ENCODE measurements at places on chromosomes 2 and 18. TPM values are rescaled to one million over a fixed set of nuclear protein-coding genes. Genes with fewer than 3 reads are reported as not detected.

Gene CROCC2
- polyA plus RNA-seq = not detected

Gene GRB14
- 6.4 TPM for polyA plus RNA-seq

GRCh38 chr2:200609028-200609614, 23.3 kb downstream of the AOX1 start:
- no peak for DNase-seq

Gene CLIP4
- polyA plus RNA-seq = 20.7 TPM

- DNase-seq = no peak
Observed at GRCh38 chr2:42057902-42058450, 10.2 kb downstream of the PKDCC start.

DNA sequence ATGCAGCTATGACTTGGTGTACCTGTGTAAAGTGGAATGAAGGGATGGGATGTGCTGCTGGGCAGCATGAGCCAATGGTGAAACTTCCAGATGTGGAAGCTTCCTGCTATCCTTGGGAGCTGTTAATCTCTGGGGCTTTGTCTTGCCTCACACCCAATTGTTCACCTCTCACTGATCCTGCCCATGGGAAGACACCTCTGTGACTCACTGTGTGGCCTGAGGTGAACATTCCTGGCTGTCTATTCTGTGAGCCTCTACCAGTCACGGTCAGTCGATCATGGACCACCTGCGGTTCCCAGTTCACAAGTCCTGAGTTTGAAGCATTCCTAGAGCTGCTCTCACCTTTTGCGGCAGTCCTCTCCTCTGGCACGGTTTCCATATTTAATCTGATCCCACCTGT, 12.1 kb downstream of the NEURL3 start:
- no peak for DNase-seq

DNA sequence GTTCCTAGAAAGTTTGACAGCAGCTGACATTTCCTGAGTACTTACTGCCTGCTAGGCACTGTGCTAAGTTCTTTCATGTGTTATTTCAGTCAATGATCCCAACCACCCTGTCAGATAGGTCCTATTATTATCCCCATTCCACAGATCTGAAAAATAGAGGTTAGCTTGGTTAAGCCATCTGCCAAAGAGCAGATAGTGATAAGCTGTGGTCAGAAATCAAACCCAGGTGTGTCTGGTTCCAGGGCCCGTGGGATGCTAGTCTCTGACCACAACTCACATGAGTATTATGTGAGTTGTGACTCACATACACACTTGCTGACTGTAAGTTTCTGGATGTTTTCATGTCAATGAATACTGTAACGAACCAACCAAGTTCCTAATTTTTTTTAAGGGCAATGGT, 132.0 kb upstream of the APCDD1 start:
- DNase-seq = no peak

DNA sequence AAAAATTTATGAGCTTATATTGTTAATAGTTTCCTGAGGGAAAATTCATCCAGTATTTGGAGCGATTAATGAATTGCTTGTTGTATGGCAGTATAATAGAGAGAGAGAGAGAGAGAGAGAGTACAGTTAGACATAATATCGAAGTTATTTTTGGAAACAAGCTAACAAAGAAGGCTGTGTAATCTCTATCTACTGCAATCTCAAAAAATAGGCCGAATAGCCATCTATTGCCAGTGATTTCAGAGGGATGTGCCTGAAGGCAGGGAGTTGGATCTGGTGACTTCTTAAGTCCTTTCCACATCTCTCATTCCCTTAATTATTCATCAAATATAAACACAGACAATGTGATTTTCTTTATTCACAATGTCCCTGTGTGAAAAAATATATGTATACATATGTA, 433.1 kb upstream of the RAB12 start:
- DNase-seq = no peak

DNA sequence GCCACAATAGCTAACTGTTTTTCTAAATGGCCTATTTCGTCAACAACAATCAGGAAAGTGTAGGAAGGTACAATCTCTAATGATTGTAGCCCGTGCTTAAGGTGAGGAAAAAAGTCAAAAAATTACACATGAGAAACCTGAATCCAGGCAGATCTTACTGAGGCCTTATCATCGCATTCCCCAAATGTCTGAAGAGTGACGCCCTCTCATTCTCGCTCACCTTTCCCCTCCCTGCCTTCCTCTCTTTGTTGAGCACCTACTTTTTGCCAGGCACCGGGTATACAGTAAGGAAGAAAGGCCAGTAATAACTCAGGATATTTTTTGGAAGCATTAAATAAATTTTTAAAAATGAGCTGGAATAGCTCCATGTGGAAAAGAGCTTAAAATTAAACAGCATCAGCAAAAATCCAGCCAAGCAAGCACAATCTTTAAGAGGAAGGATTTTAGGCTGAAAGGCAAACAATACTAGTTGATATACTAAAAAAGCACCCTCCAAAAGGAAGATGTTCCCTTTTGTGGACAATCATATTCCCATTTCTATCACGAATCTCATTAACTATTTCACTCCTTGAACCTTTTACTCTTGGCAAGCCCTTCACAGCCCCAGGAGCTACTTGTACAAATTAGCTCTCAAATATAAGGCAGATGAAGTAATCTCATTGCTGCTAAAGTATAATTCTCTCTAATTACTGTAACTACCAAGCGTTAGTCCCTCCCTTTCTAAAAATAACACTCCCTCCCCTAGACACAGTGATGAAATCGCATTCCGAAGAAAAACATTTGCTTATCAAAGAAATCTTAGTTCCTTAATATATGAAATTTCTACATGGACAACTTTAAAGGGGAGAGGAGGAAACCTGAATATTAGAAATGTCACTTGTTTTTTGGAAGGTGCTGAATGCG, 40.0 kb downstream of the STAT1 start:
- no peak for DNase-seq

- DNase-seq = no peak
Observed at GRCh38 chr2:188404341-188405004, 112.8 kb downstream of the GULP1 start.

- DNase-seq = no peak
Observed at GRCh38 chr2:95307878-95308277, 10.7 kb downstream of the KCNIP3 start.

DNA sequence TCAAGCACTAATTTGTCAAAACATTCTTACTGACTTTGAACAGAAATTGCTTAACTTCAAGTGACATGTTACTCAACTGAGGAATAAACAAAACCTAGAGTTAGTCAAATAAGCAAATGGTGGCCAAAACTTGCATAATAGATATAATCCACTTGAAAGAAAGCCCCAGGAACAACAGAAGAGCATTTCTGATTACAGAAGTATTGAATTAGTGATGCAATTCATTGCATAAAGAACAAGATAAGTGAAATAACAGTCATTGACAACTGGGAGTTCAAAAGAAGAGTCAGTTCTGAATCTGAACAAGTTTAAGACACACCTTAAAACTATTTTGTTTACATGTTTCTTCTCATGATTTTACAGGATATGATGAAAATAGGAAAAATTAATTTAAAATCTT, 30.8 kb downstream of the COBLL1 start:
- DNase-seq = no peak

- peak; percentile 57 for DNase-seq
Observed at GRCh38 chr2:28821295-28821958, 10.8 kb downstream of the SPDYA start.

DNA sequence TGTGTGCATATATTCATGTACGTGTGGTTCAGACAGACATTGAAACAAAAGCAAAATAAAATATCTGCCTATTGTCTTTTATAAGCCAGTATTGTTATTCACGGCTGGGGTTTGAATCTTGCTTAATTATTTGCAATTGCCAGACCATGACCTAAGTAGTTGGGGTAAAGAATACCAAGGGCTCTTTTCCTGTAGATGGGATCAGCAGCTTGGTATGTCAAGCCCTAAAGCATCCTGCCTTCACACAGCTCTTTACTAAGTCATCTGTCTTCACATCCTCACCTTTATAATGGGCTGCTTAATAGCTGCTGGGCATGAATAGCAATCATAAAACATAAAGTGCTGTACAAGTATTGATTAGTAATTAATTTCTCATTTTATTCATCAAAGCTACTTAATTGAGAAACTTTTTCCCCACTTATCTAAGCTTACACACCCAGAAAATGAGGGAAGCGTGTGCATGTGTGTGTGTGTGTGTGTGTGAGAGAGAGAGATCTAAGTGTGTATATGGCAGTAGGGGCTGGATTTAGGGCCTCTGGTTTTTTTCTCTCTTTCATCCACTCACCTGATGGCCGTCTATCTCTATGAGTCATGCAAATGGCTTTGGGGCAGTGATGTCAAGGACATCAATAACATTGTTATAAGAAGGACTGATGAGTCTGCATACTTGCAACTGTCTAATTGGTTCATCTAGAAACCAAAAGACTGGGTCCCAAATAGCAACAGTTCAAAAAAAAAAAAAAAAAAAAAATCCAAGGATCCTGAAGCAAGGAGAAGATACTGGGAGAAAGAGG, 244.1 kb upstream of the TNP1 start:
- no peak for DNase-seq

Gene POTEC
- polyA plus RNA-seq = not detected

DNA sequence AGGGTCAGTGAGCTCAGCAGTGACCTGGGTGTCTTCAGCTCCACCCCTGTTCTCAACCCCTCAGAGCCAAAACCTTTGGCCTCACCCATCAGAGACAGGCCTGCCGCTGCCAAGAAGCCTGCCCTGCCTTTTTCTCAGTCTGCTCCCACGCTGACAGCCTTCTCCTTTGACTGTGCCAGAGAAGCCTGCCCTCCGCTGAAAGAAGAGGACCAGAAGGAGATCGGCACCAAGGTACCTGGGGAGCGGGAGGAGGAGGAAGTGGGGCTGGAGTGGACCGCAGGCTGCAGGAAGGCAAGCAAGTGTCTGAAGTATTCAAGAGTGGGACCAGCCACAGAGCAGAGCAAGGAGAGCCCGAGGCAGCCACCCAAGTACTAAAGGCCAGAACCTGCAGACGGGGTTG, 33.2 kb downstream of the TOGARAM2 start:
- no peak for DNase-seq

GRCh38 chr2:78908973-78909372, 116.5 kb upstream of the REG3G start:
- DNase-seq = no peak

DNA sequence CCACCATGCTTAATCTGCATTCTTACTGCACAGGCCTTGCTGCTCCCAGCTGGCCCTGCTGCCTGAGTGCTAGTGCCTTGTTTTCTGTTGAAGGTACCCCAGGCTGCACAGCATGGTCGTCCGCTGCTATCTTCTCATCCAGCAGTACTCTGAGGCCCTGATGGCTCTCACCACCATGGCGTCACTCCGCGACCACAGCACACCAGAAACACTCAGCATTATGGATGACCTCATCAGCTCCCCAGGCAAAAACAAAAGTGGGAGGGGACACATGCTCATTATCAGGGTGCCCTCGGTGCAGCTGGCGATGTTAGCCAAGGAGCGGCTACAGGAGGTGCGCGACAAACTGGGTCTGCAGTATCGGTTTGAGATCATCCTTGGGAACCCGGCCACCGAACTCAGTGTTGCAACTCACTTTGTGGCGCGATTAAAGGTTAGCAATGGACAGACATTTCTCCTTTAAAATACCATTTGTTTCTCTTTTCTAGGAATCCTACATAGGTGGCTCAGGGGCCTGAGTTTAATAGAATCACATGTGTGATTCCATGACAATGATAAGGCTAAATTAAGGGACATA, 110.5 kb downstream of the ESCO1 start:
- no peak for DNase-seq

- DNase-seq = no peak
Observed at GRCh38 chr2:67619204-67619603, 222.1 kb downstream of the ETAA1 start.

DNA sequence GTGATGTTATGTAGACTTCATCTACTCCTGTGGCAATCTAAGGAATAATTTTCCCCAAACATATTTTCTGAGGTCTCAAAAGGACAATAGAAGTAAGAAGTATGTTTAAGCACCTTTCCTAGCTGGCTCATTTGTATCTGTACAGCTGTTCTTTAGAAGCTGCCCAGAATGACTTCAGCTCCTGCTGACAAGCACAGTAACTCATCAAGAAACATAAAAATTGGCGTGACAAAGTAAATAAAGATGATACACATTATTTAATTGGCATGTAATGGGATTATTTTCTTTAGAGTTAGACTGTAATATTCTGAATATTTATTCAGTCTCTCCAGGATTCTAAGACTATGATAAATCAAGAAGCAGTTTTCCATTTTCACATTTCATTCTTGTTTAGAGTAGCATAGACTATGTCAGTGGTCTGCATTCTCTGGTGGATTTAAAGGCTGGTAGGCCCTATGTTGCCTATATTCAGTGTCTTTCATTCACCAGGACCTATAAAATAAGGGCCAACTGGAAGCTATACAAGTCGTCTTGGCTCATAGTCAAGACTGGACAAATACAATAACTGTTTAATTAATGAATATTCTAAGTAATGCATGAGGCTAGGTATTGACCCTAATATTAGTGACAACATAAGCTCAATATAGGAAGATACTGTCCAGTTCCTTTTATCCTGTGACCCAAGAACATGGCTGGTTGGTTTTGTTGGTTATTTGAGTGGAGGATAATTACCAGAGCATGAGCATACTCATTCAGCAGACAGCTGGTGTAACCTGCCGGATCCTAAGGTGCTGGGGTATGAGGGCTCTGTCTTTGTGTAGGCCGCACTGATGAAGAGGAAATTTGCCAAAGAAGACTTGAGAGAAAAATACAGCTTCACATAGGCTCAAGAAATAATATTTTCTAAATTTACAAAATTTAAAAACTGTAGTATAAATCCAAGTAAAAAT, 107.0 kb downstream of the PDE1A start:
- DNase-seq = no peak

Gene COL6A3
- polyA plus RNA-seq = 18.5 TPM

Gene FZD7
- 16.1 TPM for polyA plus RNA-seq

GRCh38 chr2:14881651-14882327, 249.3 kb downstream of the LRATD1 start:
- DNase-seq = no peak

DNA sequence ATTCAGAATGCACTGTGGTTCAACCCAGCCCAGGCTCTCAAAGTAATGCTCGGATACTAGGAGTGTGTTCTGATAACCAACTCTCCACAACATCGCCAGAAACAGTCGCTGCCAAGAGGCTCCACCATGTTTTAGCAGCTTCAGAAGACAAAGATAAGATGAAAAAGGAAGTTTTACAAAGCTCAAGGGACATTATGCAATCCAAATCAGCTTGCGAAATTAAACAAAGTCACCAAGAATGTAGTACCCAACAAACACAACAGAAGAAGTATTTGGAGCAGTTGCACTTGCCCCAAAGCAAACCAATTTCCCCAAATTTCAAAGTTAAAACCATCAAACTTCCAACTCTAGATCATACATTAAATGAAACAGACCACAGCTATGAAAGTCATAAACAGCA, 360.9 kb downstream of the XIRP2 start:
- no peak for DNase-seq

Gene CD8B2
- not detected for polyA plus RNA-seq

DNA sequence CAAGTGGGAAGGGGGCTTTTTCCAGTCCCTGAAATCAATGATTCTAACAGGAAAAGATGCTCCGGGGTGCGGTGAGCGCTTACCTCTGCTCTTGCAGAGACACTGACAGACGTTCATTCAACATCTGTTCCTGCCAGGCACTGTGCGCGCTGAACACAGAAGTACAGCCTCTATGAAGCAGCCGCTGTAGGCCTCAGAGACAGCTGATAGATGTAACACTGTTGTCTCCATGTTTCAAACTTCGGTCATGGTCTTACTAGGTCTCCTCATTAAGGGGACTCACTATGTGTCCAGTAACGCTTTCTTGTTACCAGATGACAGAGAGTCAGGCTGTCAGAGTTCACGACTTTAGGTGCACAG, 649 bp upstream of the CLIP4 start:
- peak; percentile 70 for DNase-seq

Data from SK-N-SH (cell line).